HCT116 (cell line): ENCODE measurements at places on chromosomes 2 and 18.

- no peak for DNase-seq
These were observed 79.7 kb upstream of the DOCK10 start for GRCh38 chr2:225122007-225122406.

- DNase-seq, result peak; percentile 63
These were observed 4.8 kb upstream of the CDC42EP3 start for GRCh38 chr2:37676274-37676673.

GRCh38 chr18:55114876-55115275, 155.6 kb upstream of the CCDC68 start:
- DNase-seq, result no peak

GRCh38 chr2:183995632-183996031, 602.7 kb upstream of the ZNF804A start:
- DNase-seq, result no peak

- no peak for DNase-seq
These were observed 125.7 kb downstream of the RBMS1 start for GRCh38 chr2:160367887-160368286.

DNA sequence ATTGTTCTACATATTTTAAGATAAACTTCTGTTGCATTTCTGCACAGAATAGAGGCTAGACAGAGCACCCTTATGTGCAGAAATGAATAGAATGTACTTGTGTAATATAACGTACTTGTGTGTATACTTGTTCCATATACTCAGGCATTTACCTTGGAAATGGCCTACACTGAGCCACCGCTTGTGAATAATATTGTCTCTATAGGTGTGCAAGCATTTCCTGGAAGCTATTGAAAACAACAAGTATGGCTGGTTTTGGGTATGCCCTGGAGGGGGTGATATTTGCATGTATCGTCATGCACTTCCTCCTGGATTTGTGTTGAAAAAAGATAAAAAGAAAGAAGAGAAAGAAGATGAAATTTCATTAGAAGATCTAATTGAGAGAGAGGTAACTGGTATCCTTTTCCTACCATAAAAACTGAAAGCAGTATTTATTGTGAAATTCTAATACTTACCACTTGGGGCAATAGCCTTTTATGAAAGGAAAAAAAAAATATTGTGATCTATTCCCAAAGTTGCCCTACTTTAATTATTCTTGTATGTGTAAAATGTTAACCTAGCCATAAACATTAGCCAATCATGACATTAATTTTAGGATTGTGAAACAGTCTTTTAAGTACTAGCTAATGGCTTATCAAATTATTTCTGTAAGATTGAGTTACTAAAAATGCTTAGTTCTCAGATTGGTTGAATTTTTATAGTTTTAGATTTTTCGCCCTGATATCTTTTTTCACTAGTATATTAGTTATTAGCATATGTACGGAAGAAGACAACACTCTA, 18.0 kb downstream of the ZC3H15 start:
- DNase-seq, result no peak

GRCh38 chr2:186724736-186725135, 30.9 kb downstream of the FAM171B start:
- DNase-seq, result no peak

GRCh38 chr2:207243601-207244000, 77.9 kb upstream of the KLF7 start:
- no peak for DNase-seq

DNA sequence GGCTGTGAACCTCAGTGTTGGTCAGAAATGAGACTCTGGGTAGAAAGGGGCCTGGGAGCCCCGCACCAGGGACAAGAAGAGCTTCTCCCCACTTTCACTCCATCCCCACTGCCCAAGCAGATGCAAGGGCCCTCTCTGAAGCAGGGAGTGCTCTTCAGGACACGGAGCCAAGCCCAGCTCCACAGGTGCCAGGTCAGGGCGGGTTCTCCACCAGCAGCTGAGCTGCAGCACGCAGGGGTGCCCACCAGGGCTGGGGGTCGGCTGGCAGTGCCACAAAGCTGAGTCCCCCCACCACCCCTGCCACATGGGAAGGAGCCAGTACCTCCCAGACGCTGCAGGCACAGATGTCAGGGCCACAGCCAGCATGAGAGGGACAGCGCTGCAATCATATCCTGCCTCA, 106.2 kb downstream of the INHBB start:
- no peak for DNase-seq

GRCh38 chr2:176677746-176678265, 408.6 kb downstream of the MTX2 start:
- DNase-seq, result no peak
